RKO (cell line): ENCODE measurements at places on chromosomes 4 and X.

DNA sequence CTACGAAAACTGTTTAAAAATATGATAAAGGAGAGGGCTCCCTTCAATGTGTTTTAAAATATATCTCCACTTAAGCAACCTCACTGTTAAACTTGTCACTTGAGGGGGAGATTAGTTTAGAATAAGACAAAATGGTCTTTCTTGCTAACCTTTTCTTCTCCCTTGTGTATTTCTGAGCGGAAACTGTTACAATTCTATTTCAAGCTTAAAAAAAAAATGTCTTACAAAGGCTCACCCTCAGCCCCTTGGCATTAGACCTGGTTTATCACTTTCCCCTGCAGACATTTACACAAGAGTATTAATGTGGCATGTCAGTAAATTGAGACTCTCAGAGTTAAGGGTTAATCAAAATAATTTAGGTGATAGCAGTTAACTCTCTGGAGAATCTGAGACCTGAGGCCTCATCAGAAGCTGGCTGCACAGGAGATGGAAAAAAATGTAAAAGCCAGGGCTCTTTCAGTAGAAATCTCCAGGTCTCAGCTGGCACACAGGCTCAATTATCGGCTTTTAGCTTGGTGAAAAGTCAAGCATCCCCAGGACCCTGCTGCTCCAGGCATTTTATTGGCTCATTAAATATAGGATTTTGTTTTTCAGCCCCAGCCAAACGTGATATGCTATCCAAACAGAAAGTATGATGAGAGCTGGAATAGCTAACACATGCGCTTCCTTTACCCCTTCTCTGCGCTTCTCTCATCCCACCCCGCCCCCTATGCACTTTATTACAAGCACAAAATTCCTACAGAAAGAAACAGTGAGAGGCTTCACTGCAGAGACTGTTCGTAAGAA is 130.5 kb downstream of the PPA2 start:
- DNase-seq: no peak

DNA sequence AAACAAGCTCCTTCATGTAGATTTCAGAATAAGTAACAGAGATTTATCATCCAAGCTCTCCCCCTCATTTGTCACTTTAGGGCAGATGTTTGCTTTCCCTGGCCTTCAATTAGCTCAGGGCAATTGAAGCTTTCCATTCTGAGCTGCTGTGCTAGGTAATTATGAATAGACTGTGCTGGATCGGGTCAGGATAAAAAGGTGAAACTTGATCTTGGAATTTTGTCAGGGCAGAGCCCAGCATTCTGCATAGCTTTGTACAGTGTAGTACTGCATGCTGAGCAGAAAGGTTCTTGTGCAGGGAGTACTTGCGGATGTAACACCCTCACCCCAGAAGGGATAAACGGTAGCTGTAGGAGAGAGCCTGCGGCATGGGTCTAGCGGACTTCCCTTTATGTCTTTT is 64.0 kb upstream of the CLDN34 start:
- DNase-seq: no peak

- DNase-seq: peak; percentile 74
These were observed 64.8 kb downstream of the GLRA3 start for GRCh38 chr4:174764105-174764729.

GRCh38 chr4:79338148-79338547 is 12.3 kb upstream of the NAA11 start:
- DNase-seq: no peak

- no peak for DNase-seq
These were observed 4.2 kb downstream of the SLC30A9 start for GRCh38 chr4:41994461-41994985.

GRCh38 chr4:1602655-1603412 is 81.3 kb downstream of the FAM53A start:
- no peak for DNase-seq

- no peak for DNase-seq
These were observed 59.0 kb downstream of the SAT1 start for GRCh38 chrX:23841847-23842522.

DNA sequence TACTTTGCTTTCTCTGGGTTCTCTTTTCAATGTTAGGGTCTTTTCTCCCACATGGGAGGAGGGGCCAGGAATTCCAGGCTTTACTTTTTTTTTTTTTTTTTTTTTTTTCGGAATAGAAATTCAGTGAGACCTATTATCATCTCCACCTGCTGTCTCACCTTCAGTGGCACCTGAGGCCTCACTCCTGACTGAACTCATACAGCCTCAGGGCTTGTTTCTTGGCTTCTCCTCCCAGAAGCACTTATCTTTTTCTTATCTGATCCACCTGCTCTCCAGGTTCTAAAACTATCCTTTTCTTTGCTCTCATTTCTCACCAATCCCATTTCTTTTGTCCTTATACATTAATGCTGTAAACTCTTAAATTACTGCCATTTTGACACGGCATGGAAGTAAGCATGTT is 117.3 kb upstream of the PPP3CA start:
- no peak for DNase-seq

GRCh38 chrX:116449156-116449555 is 12.8 kb downstream of the SLC6A14 start:
- DNase-seq: no peak

DNA sequence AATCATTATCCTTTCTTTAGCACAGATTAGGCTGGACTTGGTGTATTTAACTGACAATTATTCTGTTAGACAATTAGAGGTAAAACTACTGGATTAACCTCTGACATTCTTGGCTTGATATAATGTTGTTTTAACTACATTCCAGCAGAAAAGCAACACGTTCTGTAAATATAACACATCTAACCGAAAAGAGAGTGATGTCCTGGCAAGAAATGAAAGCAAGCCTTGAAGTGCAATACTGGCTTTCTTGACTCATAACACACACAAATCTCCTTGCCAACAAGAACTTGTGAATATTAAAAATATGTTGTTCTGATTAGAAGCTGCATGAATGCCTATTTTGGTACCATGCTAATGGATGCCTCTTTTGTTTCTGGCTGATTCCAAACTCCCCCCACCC is 76.4 kb downstream of the EFHC2 start:
- no peak for DNase-seq

DNA sequence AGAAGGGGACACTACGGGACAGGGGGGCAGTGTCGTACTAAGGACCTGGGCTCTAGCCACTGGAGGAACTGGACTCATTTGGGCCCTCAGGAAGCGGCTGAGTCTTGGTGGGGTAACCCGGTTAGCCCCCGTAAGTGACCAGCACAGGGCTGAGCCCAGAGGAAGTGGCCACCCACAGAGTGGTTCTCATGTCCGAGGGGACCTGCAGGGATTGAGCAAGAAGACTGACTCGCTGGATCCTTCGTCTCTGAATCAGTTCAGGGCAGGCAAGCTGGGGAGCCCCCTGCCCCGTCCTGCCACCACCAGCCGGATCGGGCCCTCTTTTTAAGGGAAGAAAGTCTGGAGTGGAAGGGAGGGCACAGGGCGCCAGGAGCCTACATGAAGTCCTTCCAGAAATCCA is 719 bp upstream of the BGN start:
- DNase-seq: no peak
